Activated CD4-positive, alpha-beta T cell treated with anti-CD3 and anti-CD28 coated beads, Interleukin-2, amount 10 ng/mL, durations not matched to agents 7 days and 5 days (primary cell): ENCODE measurements at places on chromosomes 2 and 18. TPM values are rescaled to one million over a fixed set of nuclear protein-coding genes. Genes with fewer than 3 reads are reported as not detected.
A peak's percentile ranks its signal among the peaks of the same experiment; 100 is the strongest.

- H3K27ac ChIP-seq = peak within 1 kb of the TSS; percentile 80
- H3K4me1 ChIP-seq = peaks cover 16% of the 10 kb centered on the region
- peak within 1 kb of the TSS; percentile 79 for H3K4me3 ChIP-seq
Measured at GRCh38 chr2:109613922-109614714, at the start of the genes SEPTIN10 and SOWAHC. TSS of gene SEPTIN10 (minus strand) at chr2:109613966. CDS start at chr2:109613827, 139 bp downstream. TSS of gene SOWAHC (plus strand) at chr2:109614364. CDS start at chr2:109614490, 126 bp downstream.

DNA sequence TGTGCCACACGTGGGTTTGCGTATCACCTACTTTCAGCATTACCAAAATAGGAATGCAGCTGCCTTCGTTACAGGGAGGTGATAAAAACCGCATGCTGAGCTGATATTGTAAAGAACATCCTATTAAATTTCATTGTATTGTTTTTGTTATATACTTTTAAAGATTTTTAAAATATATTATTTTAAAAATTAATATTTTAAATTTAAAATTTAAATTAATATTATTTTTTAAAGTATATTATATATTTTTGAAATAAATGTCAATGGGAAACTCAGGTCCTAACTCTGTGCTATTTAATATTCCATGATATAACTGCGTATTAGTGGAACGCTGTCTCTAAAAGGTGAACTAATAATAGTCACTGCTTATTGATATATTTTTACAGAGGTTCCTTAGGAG lies 51.2 kb downstream of the CTNNA2 start:
- no peak overlapping the region for H3K4me3 ChIP-seq
- H3K36me3 ChIP-seq = no peaks in the 10 kb centered on the region

Gene PMAIP1
- 19.1 TPM for total RNA-seq

- no peaks in the 10 kb centered on the region for H3K27me3 ChIP-seq
- H3K4me3 ChIP-seq = no peak overlapping the region
- H3K4me1 ChIP-seq = peaks cover 14% of the 10 kb centered on the region
Measured at GRCh38 chr2:159209341-159210306, 76.9 kb downstream of the WDSUB1 start.

DNA sequence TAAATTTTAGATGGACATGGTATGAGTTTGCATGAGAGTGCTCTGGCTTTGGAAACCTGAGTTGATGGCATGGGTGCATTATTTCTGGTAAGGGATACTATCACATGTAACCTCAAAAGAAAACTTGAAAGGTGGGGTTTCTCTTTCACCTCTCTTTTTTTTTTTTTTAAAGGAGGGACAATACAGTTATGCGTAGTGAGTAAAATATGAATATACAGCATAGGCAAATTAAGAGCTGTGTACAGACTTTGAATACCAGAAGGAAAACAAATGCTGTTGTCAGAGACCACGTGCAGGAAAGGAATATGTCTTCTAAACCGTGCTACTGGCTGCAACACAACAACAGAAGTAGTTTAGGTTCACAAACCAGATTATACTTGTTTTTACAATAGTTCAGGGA lies 82.1 kb downstream of the MAP4K4 start:
- peaks cover 6% of the 10 kb centered on the region for H3K36me3 ChIP-seq
- no peak for DNase-seq
- no peaks in the 10 kb centered on the region for H3K27me3 ChIP-seq

Gene CTAGE1
- total RNA-seq = not detected

- DNase-seq = peak; percentile 40
- H3K36me3 ChIP-seq = peaks cover 93% of the 10 kb centered on the region
- peak overlapping the region; percentile 99 for H3K27ac ChIP-seq
Measured at GRCh38 chr18:77065221-77065981, 67.2 kb downstream of the MBP start.

Gene ADRA2B
- total RNA-seq = 0.06 TPM

Gene CFC1
- not detected for total RNA-seq

Gene HNRNPLL
- 54.2 TPM for total RNA-seq

Gene TCF4
- total RNA-seq = 2.4 TPM

Gene CDH19
- not detected for total RNA-seq

DNA sequence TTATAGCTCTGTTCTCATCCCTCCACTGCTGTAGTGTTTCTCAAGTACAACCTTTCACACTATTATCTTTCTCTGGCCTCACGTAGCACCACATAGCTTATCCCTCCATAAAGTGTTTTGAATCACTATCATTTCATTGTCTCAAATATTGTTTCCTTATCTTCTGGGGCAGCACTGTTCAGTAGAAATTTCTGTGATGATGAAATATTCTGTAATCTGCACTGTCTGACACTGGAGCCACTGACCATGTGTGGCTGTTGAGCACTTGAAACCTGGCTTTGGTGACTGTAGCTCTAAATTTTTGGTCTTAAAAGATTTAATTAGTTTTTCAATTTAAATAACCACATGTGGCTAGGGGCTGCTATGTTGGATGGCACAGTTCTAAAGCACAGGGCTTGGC lies 78.9 kb downstream of the CPS1 start:
- no peak overlapping the region for H3K27ac ChIP-seq
- H3K4me3 ChIP-seq = no peak overlapping the region
- no peak for DNase-seq
- H3K4me1 ChIP-seq = no peaks in the 10 kb centered on the region

GRCh38 chr2:33210626-33211025 lies 263.9 kb downstream of the LTBP1 start:
- no peak overlapping the region for H3K27ac ChIP-seq
- H3K27me3 ChIP-seq = peaks cover 4% of the 10 kb centered on the region
- no peak overlapping the region for H3K4me3 ChIP-seq
- no peak for DNase-seq

DNA sequence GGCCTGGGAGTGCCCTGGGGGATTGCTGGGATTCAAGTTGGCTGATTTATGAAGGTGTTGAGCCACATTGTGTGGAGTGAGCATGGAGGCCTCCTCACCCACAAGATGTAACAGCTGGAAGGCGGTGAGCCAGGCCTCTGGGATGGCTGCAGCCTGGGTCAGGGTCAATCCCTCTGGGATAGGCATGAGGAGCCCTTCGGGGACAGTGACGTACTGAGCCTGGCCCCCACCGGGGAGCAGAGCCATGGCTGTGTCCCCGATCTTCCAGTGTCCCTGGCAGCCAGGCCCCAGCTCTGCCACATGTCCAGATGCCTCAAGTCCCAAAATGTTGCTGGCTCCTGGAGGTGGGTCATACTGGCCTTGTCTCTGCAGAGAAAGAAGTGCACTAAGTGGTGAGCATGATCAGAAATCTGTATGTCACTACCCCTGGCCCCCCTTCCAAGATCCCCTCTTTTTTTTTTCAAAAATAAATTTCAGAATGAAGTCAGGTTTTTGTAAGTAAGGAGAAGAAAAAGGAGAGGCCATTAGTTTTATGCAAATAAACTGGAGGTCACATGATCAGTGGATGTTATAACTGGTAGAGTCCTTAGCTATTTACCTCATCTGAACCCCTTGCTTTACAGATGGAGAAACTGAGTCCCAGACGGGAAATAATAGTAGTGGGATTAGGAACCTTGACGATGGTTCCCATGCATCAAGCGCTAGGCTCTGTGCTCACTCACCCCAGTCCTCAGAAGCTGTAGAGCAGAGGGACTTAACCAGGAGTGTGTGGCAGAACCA lies 1.7 kb downstream of the TP53I3 start:
- peak overlapping the region; percentile 89 for H3K27ac ChIP-seq
- DNase-seq = no peak
- no peaks in the 10 kb centered on the region for H3K27me3 ChIP-seq

- H3K4me3 ChIP-seq = peak overlapping the region; percentile 83
- H3K27ac ChIP-seq = peak overlapping the region; percentile 48
- DNase-seq = no peak
- H3K27me3 ChIP-seq = peaks cover 51% of the 10 kb centered on the region
- peaks cover 43% of the 10 kb centered on the region for H3K4me1 ChIP-seq
Measured at GRCh38 chr2:221569871-221570270, 2.2 kb downstream of the EPHA4 start.

DNA sequence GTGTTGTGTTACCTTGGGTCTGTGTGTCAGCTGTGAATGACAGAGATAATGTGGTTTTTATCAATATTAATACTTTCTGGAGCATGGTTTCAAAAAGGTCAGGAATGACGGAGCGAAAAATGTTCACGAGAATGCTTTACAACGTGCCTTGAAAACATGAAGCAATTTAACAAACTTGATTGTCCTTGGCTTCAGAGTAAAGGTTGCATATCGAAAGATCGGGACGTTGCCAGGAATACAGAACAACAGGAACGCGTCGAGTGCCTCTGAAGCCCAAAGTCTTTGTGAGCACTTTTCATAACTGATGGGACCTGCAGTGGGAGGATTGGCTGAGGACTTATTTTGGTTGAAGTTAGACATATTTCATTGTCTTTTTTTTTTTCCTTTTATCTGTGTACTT lies 206.1 kb downstream of the ZNF407 start:
- no peak for DNase-seq
- H3K27me3 ChIP-seq = no peaks in the 10 kb centered on the region

Gene LAPTM4A
- total RNA-seq = 26.3 TPM

DNA sequence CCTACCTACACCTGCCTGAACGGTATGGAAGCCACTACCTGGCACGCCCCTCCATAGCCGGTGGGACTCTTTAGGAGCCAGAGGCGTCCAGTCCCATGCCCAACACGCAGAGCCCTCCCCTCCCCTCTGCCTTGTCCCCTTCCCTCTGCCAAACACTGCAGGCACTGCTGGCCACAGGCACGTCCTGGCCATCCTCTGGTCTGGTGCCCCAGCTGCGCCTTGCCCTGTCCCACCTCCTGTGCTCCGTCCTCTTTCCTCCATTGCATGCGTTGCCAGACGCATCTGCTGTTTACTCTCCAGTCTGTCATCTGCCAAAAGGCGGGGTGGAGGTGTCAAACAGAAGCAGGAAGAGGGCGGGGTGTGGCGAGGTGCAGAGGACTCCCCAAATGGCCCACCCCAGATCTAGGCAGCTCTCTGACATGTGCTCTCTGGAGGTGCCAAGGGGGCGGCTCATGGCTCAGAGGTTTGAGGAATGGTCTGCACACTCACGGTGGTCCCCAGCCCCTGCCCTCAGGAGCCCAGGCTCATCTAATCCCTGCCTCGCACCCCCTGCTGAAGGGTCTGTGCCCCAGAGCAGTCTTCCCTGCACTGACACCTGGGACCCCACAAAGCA lies 45.1 kb downstream of the HS6ST1 start:
- peak overlapping the region; percentile 46 for H3K27ac ChIP-seq
- H3K27me3 ChIP-seq = no peaks in the 10 kb centered on the region
- H3K4me3 ChIP-seq = no peak overlapping the region

- H3K27ac ChIP-seq = no peak overlapping the region
- no peak for DNase-seq
- no peaks in the 10 kb centered on the region for H3K4me1 ChIP-seq
- H3K4me3 ChIP-seq = no peak overlapping the region
- H3K27me3 ChIP-seq = no peaks in the 10 kb centered on the region
Measured at GRCh38 chr2:226130192-226130591, 669.4 kb downstream of the IRS1 start.

DNA sequence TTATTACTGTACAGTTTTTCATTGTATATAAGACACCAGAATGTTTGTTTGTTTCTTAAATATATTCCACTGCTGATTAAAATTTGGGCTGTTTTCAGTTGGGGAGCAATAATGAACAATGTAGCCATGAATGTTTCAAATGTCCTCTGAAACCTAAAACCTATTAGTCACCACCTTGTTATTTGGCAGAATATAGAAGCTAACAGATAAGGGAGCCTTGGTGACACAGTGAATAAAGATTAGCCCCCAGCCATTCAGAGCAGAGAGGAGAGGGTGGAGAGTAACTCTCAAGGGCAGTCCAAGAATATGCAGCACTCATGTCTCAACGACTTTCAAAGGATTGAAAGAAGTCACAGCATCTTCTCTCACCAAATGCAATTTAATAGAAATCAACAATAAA lies 43.1 kb upstream of the ATP8B1 start:
- peaks cover 11% of the 10 kb centered on the region for H3K4me1 ChIP-seq
- H3K4me3 ChIP-seq = no peak overlapping the region
- no peak for DNase-seq
- H3K36me3 ChIP-seq = no peaks in the 10 kb centered on the region

- peak overlapping the region; percentile 40 for H3K4me3 ChIP-seq
- H3K27me3 ChIP-seq = peaks cover 15% of the 10 kb centered on the region
- peak overlapping the region; percentile 26 for H3K27ac ChIP-seq
- DNase-seq = peak; percentile 57
Measured at GRCh38 chr2:134679745-134680144, 39.1 kb downstream of the TMEM163 start.

GRCh38 chr2:134950886-134951285 lies 32.3 kb downstream of the CCNT2 start:
- DNase-seq = no peak
- no peak overlapping the region for H3K27ac ChIP-seq
- H3K36me3 ChIP-seq = peaks cover 67% of the 10 kb centered on the region
- no peak overlapping the region for H3K4me3 ChIP-seq

DNA sequence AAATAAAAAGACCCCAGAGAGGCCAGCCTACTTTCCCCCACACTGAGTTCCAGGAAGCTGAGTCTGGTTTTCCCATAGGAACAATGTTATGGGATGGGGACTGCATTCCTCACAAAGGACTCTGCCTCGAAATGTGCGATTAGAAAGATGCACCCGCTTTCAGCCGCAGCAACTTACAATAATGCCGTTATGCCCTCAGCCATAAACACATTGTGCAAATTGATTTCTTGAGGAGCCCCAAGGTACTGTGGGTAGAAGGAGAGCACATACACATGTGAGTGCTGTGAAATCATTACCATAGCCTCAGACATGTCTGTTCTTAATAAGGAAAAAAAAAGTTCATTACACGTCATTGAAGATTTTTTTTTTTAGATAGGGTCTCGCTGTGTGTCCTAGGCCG lies 64.7 kb downstream of the AGAP1 start:
- H3K4me3 ChIP-seq = no peak overlapping the region
- no peaks in the 10 kb centered on the region for H3K4me1 ChIP-seq
- peaks cover 8% of the 10 kb centered on the region for H3K27me3 ChIP-seq

- DNase-seq = no peak
- H3K4me1 ChIP-seq = peaks cover 2% of the 10 kb centered on the region
- no peak overlapping the region for H3K27ac ChIP-seq
- no peak overlapping the region for H3K4me3 ChIP-seq
- H3K36me3 ChIP-seq = no peaks in the 10 kb centered on the region
Measured at GRCh38 chr18:8034674-8035073, 467.6 kb downstream of the PTPRM start.

DNA sequence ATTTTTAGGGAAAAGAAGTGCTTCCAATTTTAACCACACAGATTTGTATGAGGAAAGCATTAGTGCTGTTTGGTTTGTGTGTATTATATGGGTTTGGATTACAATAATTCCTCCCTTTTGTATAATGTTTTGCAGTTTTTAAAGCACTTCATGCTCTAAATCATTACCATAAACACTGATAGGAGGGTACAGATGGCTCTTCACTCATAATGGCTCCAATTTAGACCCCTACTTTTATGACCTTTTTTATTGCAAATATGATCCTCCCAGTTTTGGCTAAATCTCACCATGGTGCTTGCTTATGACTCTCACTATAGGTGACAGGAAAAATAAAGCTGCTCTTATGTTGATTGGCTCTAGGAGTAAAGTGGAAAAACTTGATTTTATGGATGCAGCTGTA lies 23.8 kb upstream of the TMEM17 start:
- H3K36me3 ChIP-seq = no peaks in the 10 kb centered on the region
- peaks cover 8% of the 10 kb centered on the region for H3K27me3 ChIP-seq

Gene IL1B
- not detected for total RNA-seq
